ENCODE measurements at places on chromosomes 3 and 15. TPM values are rescaled to one million over a fixed set of nuclear protein-coding genes. Genes with fewer than 3 reads are reported as not detected.

Gene POPDC2
- 2.6 TPM for total RNA-seq

- no peak for DNase-seq
Observed at GRCh38 chr3:54713455-54713854, 214.4 kb downstream of the LRTM1 start.

GRCh38 chr15:67462875-67463274, 58.1 kb upstream of the C15orf61 start:
- DNase-seq = no peak

DNA sequence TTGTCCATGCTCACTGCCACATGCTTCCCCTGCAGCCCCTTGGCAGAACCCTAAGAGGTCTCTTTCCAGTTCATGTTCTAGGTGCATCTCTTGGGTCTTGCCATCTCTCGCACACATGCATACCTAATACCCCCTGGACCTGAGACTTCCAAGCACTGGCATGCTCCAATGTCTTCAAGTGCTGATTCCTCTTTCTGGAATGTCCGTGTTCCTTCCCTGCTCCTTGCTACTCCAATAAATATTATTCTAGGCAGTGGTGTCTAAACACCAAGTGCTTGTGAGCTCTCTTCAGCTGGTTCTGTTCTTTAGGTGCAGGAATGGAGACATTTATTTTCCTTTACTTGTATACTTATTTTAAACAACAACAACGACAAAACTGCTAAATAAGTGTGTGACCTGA, 370.1 kb downstream of the LPP start:
- DNase-seq = no peak

GRCh38 chr15:68431037-68431791, 749 bp downstream of the ITGA11 start:
- DNase-seq = no peak

DNA sequence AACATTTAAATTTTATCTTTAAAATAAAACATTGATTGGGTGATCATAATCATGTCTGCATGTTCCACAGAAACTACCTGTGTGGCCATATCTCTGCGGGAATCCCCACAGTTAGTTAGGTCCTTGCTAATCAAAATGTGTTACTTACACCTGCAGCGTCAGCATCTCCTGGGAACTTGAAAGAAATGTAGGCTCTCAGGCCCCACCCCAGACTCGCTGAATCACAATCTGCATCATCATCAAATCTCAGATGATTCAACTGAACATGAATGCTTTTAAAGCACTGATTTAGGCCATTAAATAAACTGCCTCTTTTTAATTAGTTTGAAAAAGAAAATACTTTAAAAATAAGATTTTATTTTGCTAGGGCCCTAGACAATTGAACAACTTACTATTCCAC, 577.8 kb downstream of the PYDC2 start:
- no peak for DNase-seq

Gene CCDC191
- 3.7 TPM for total RNA-seq

Gene WDR73
- 17.8 TPM for total RNA-seq

DNA sequence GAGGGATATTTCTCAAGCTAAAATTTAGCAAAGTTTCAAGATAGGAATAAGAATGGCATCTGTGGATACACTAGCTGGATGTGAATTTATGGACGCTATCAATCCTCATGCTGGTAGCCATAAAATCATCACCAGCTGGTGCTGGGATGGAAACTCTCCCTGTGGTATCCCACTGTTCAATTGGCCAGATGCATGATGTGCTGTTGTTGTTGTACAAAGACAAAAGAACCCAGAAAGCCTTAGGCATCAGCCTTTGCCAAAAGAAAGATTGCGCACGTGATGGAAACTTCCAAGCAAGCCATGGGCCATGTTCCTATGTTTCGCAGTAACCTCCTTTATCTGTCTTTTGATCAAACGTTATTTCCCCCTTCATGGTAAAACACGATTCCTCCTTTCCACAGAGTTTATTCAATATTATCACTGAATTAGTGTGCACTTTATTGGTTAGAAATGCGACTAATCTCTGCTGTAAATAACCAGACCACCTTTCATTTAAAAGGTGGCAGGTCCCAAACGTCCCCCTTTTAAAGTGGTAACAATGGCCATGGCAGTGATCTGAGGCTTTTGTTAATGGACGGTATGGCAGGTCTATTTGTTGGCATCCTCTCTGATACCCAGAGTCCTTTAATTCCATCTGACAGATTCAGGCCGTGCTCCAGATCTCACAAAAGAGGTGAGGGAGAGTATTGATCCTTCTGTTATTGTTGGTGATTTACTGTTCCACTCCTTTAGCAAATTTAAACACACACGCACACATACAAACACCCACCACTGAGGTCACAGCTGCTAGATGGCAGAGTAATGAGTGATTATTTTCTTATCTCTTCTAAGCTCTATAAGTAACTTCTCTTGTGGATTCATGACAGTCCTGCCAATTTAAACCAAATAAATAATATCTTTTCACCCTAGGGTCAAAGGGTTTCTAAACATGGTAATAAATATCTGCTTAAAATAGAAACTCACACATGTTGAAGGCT, 291.2 kb upstream of the KCNMB2 start:
- DNase-seq = no peak

GRCh38 chr3:31659246-31659645, 126.5 kb downstream of the STT3B start:
- DNase-seq = no peak

GRCh38 chr3:114800272-114801031, 346.6 kb downstream of the ZBTB20 start:
- no peak for DNase-seq

Gene RPL22L1
- 55.6 TPM for total RNA-seq

DNA sequence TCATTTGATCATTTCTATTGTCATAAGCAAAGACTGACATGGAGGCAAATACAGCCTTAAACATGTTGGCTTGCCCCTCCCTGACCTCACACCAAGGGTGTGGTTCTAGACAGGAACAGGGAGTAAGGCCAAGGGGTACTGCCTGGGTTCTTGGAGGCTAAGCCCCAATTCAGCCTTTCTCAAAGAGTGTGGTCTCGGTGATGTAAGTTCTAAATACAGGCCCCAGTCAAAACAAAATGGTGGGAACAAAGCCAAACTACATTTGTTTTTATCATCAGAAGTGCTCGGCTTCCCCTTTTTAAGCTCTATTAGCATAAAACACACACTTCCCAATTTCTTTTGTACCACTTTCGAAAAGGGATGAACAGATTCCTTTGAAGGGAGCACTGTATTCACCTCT, 129.5 kb downstream of the ATP8B4 start:
- no peak for DNase-seq

DNA sequence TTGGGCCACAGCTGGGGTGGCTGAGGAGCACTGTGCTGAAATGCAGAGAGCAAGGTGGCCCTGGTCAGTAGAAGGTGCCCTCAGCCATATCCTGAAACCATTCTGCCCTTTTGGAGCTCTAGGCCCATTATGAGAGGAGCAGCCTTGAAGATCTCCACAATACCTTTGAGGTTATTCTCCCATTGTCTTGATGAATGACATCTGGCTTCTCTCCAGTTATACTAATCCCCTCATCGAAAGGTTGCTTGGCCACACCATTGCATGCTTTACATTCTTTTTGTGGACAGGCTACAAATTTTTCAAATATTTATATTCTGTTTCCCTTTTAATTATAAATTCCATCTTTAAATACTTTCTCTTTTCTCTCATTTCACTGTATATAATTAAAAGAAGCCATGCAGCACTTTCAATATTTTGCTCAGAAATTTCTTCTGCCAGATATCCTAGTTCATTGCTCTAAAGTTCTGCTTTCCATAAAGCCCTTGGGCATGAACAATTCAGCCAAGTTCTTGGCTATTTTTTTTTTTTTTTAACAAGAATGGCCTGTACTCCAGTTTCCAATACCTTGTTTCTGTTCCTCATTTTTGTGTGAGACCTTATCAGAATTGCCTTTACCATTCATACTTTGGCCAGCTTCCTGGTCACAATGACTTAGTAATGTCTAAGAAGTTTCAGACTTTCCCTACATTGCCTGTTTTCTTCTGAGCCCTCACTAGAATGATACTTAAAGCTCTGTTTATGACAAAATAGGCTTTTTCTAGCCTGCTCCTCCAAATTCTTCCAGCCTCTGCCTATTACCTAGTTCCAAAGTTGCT, 138.9 kb upstream of the SGO1 start:
- DNase-seq = no peak

GRCh38 chr3:184300378-184300720, 1.3 kb downstream of the PSMD2 start:
- no peak for DNase-seq

Gene C3orf33
- total RNA-seq = 2.6 TPM

- no peak for DNase-seq
Observed at GRCh38 chr3:15805756-15806266, 8.0 kb upstream of the ANKRD28 start.

Gene SKOR1
- total RNA-seq = 2.2 TPM

Gene BNC1
- total RNA-seq = not detected

Gene SMAD6
- 0.59 TPM for total RNA-seq

- no peak for DNase-seq
Observed at GRCh38 chr3:23985747-23986544, 40.9 kb downstream of the NR1D2 start.

Gene CCR9
- 6.5 TPM for total RNA-seq

Gene ICE2
- 20.4 TPM for total RNA-seq

- DNase-seq = no peak
Observed at GRCh38 chr3:157471064-157471463, 32.2 kb downstream of the VEPH1 start.

DNA sequence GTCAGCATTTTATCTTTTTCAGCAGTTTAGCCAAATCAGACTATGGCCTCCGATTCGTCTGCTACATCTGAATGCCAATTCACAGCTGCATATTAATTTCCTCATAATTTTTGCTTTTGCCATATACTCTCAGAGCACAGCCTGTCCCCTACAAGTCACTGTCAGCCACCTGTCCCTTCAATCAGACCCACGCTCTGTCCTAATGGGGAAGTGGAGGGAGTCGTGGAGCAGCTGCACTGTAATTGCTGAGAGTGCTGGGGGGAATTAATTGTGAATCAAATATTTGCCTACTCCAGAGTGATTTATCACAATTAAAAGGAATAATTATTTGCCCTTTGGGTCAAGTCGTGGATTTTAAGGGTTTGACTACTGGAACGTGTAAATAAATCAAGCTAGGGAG, 75.5 kb downstream of the EBLN2 start:
- no peak for DNase-seq

DNA sequence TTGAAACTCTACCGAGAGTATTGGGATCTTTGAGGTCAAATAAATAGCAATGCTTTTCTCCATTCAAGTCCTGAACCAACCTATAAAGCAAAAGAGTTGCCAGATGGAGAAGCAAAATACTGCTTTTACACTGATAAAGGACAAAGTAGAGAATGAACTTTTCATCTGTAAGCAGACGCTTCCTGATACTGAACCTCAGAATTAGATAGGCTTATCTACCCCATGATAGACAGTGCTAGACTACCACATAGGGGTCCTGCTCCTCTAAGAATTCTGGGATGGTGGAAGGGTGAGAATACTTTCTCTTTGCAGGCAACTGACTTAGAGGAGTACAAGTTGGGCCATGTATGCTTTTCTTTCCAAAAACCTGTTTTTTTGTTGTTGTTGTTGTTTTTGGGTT, 9.5 kb downstream of the SAXO2 start:
- DNase-seq = no peak

Gene ACP3
- not detected for total RNA-seq

Gene SLC6A11
- total RNA-seq = not detected
